ENCODE measurements at places on chromosomes 5 and 9.
A peak's percentile ranks its signal among the peaks of the same experiment; 100 is the strongest.

- DNase-seq: no peak
These were observed 95.7 kb upstream of the SHB start for GRCh38 chr9:38164659-38165221.

DNA sequence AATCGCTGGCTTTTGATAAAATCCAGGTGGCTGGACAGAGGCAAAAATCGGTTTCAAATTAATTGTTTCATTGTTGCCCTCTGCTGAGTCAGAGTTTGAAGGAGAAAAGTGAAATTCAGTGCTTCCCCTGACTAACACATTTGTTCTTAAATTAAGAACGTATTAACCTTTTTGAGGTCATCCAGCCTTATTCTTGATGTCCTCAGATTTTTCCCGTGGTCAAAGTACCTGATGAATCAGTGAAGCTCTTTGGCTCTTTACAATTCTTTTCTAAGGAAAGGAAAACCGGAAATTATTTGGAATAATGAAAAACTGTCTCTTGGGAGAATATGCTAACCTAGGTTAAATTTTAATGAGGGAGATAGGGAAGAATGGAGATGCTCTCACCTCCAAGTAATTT lies 21.6 kb downstream of the OSMR start:
- DNase-seq: no peak

GRCh38 chr5:92283521-92283920 lies 900.4 kb upstream of the ARRDC3 start:
- DNase-seq: no peak

DNA sequence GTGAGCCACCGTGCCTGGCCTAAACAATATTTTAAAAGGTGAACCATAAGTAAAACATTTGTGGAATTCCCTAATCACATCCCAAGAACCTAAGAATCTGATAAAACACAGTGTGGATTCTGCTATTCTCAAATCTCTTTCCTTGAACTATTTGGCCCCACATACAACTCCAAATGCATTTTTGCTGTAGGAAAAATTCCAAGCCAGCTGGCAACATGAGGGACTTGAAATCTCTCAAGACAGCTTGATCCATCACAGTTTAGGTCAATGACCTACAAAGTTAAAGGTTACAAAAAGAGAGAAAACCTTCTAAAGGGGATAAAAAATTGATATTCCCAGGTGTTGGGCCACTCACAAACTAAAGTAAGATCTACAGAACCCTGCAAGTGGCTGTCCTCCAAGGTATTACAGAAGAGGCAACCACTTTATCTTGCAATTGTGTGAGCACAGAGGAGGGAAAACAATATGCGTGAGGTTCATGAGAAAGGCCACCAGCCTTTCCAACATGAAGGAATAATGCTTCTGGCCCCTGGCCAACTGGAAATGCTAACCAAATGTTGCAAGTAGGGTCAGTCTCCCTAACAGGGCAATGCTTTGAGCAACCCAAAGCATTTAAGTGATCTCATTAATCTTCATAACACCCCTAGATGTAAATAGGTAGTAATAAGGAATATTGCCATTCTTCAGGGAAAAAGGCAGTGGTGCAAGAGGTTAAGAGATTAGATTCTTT lies 221.4 kb downstream of the SEMA5A start:
- no peak for DNase-seq

DNA sequence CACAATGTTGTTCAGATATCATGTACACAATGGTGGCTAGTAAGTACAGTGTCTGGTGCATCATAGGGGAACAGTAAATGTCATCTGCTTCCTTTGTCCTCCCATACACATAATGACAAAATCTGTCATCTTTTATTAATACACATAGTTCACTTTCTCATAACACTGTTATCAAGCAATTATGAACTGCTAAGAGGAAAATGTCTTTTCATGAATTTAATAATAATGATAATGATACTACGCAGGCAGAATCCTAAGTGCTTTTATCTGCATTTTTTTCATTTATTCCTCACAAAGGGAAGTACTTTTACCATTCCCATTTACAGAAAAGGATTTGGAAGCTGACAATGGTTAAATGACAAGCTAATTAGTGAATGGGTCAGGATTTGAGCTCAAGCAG lies 35.7 kb downstream of the DPYSL3 start:
- DNase-seq: no peak

GRCh38 chr5:173454736-173455598 lies 126.8 kb upstream of the STC2 start:
- peak; percentile 86 for DNase-seq

DNA sequence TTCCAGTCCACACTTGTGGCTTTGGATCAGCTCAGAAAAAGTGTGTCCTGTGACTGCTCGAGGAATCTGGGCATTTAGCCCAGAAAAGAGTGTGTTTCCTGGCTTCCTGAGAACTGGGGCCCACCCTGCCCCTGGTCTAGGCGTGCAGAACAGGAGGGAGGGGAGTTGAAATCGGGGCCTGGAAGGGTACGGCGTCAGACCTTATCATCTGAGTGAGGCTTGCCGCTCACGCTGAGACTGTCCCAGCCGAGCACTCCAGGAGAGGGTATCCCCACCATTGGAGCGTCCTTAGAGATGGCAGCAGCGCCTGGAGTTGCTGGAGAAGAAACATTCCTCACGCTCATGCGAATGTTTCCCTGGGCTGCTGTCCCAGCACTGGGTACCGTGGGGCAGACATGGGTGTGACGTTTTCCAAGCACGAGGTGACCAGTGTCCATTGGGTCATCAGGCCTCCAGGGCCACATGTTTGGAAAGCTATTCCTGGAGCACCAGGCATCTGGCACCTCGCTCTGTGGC lies 22.5 kb downstream of the NEK6 start:
- DNase-seq: peak; percentile 96

GRCh38 chr5:171505473-171506043 lies 86.1 kb downstream of the FGF18 start:
- DNase-seq: no peak

DNA sequence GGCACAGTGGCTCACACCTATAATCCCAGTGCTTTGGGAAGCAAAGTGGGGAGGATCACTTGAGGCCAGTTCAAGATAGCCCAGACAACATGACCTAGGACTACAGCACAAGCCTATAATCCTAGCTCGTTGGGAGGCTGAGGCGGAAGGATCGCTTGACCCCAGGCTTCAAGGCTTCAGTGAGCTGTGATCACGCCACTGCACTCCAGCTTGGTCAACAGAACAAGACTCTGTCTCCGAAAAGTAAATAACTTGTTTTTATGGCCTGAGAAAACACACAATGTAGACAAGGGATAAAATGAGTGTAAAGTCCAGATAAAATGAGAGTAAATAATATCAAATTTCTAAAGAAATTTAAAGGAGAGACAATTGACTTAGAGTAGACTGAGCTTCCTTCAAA lies 26.3 kb downstream of the SHLD3 start:
- DNase-seq: no peak

DNA sequence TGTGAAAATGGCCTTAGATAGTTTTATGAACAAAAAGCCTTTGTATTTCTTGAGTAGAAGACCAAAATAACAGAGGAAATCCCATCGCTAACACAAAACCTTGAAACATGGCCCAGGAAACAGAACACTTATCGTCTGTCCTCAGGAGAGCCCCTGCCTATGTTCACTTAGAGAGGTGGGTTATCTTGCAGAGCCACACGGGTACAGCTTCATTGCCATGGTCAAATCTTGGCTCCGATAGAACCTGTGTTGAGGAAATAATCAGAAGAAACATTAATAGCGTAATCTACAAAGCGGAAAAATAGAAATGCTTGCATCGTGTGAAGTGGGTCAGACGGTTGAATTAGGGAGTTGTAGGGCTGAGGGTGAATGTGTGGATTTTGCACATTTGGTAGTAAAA lies 216.1 kb downstream of the MAST4 start:
- no peak for DNase-seq

- peak; percentile 60 for DNase-seq
These were observed 200.4 kb downstream of the LRRC70 start for GRCh38 chr5:62779010-62779422.

GRCh38 chr5:169213479-169213878 lies 87.5 kb downstream of the SLIT3 start:
- DNase-seq: no peak

DNA sequence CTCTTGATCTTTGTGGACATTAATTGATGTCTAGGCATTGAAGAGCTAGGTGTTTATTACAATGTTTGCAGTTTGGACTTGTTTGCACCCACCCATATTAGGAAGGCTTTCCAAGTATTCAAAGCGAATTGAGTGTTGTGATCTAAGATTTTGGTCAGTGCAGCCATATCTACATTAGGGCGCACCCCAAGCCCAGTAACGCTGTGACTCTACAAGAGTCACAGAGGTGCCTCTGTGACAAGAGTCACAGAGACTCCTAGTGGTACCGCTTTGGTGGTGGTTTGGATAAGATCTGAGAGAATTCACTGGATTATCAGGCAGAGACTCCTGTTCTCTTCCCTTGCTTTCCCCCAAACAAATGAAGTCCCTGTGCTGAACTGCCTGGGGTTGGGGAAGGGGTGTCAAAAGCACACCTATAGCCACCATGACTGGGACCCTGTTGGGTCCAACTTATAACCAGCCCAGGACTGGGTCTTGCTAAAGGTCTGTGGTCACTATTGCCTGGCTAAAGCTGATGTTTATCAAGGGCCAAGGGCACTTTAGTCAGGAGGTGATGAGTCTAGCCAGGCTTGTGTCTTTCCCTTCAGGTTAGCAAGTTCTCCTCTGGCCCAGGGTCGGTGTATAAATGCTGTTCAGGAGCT lies 114.1 kb upstream of the RIOK2 start:
- no peak for DNase-seq

DNA sequence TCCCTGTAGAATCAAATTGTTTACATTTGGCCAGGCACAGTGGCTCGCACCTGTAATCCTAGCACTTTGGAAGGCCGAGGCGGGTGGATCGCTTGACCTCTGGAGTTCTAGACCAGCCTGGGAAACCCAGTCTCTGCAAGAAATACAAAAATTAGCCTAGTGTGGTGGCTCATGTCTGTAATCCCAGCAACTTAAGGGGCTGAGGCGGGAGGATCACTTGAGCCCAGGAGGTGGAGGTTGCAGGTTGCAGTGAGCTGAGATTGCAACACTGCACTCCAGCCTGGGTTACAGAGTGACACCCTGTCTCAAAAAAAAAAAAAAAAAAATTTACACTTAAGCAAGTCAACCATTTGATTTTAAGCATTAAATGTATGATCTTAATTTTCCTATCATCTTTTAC lies 17.5 kb upstream of the IQGAP2 start:
- no peak for DNase-seq

- peak; percentile 94 for DNase-seq
These were observed 2.5 kb downstream of the C1QTNF2 start for GRCh38 chr5:160367885-160368284.

DNA sequence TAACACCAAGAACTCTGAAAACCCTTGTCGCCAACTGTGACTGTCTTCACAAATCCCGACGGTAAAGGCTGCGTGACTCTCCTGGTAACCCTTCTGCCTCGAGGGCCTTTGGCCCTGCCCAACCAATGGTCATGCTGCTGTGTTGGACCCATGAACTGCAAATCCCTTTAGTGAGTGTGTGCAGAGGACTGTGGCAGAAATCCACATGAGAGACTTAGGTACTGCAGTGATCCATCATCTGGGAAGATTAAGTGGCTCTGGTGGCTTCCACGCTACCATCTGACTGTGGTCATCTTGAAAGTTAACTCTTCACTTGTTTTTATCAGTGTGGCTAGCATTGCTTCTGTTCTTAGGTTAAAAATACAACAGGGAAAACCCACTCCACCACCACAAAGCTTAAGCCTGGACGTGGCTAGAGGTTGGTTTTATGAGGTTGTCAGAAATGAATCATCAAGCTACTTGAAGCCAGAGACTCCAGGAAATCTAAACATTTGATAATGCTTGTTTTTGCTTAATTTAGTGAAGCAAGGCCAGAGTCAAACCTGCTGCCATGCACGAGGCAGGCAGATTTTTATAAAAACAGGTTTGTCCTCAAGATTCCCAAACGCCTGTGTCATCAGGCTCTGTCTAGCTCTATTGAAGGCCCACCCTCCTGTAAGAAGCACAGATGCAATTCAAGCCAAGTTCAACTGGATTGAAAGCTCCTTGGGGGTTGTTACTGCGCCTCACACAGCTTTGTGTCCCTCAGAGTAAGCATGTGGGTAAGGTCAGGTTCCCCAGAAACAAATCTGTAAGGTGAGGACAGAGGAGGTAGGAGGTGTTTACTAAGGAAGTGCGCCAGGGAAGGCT lies 52.7 kb upstream of the ERCC6L2 start:
- DNase-seq: peak; percentile 81

GRCh38 chr9:123318202-123318601 lies 37.8 kb upstream of the CRB2 start:
- peak; percentile 76 for DNase-seq
